Activated CD4-positive, CD25-positive, alpha-beta regulatory T cell (primary cell): ENCODE measurements at places on chromosomes 6 and 20.

GRCh38 chr6:140912686-140913085, 1220.0 kb upstream of the GJE1 start:
- DNase-seq = no peak

DNA sequence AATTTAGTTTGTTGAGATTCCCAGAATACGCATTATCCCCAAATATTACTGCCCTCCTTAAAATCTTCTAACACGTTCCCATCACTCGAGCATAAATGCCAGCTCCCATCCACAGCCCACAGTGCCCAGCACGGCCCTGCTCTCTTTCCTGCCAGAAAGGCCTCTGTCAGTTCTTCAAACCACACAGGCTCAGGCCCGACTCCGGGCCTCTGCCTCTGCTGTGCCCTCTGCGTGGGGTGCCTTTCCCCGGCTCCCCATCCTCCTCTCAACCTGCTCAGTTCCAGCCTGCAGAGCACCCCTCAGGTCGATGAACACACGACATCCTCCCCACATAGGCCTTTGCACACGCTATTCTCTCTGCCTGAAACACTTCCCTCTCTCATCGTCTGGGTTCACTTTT, 12.8 kb downstream of the ULBP3 start:
- DNase-seq = no peak

DNA sequence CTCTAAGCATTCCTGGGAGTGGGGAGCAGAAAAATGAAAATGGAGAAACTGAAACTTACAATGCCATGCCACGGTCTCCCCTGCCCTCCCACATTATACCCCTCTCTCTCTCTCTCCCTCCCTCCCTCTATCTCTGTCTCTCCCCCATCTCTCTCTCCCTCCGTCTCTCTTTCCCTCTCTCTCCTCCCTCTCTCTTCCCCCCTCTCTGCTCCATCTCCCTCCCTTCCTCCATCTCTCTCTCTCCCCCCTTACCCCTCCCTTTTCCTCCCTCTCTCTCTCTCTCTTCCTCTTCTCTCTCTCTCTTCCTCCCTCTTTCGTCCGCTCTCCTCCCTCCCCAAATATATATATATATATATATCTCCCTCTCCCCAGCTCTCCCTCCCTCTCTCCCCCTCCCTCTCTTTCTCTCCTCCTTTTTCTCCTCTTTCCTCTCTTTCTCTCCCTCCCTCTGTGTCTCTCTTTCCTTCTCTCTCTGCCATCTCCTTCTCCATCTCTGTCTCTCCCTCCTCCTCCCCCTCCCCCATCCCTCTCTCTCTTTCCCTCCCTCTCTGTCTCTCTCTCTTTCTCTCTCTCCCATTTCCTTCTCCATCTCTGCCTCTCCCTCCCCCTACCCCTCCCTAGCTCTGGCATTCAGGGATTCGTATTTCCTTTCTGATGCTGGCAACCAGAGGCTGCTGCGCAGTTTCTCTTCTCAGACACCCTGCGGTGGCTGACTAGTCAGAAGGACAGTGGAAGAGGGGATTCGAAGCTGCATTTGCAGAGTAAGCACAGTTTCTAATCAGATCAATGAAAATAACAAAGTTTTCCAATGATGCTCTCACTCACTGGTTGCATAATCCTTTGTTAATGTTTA, 13.9 kb upstream of the VAPB start:
- DNase-seq = no peak

DNA sequence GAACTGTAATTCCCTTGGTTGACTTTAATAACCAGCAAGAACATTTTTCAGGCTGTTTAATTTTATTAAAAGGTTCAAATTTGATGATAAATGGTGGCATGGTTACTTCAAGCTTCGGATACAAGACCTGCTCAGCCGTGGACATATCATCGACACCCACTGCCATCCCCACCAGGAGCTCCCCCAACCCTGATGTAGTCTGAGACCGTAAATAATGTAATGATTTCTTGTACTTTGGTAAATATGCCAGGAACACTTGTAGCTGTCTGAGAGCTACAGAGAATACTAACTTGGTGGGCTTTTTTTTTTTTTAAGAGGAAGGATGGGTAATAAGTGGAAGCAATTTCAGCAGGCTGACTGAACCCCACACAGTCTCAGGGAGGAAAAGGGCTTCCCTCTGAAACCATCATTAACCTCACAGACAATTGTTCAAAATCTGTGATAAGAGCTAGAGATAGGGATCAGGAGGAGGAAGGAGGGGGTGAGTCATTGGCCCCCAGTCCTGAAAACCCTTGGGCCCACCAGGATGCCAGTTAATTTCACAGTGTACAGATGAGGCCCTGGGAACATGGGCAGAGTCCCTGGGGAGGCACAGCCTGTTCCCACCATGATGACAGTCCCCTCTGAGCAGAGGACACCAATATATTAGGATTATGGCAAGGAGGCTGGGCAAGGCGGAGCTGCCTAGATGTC, 56.0 kb downstream of the APCDD1L start:
- DNase-seq = no peak

DNA sequence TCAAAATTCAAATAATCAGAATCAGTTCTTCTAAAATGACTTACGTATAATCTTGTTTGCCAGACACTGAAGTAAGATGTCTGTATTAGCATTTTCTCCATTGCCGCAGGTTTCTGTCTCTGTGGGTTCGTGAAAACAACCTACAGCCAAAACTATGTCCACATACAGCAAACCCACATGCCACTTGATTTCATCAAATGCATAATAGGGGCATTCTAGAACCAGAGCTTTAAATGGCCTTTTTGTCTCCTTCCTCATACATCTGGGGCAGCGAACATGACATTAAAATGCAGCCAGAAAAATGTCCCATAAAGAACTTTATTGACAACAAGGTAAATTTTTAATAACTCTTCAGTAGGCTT, 90.2 kb upstream of the QKI start:
- no peak for DNase-seq

DNA sequence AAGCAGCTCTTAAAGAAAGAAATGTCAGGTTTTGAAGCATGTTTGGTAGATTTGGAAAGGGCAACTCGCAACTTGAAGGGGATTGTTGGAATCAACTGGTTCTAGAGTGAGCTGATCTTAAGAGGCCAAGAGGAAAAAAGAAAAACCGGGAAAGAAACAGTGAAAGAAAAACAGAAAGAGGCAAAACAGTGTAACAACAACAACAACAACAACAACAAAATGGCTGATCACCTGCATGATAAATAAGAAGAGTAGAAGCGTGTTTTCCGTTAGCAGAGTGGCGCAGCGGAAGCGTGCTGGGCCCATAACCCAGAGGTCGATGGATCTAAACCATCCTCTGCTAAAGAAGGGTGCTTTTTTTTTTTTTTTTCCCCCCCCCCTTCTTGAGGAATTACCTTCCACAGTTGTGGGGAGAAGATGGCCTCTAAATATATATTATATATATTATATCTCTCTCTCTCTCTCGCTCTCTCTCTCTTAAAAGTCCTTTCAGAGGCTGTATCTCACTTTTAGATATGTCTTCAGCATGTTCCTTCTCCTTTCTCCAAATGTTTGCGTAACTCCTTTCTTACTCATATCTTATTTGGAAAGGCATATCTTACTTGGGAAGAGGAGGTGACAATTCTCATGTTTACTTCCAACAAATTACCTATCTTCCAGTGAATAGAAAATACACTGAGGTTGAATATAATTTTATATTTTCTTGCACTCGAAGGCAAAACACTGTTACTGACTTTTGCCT, 134.4 kb downstream of the OR2B2 start:
- no peak for DNase-seq

DNA sequence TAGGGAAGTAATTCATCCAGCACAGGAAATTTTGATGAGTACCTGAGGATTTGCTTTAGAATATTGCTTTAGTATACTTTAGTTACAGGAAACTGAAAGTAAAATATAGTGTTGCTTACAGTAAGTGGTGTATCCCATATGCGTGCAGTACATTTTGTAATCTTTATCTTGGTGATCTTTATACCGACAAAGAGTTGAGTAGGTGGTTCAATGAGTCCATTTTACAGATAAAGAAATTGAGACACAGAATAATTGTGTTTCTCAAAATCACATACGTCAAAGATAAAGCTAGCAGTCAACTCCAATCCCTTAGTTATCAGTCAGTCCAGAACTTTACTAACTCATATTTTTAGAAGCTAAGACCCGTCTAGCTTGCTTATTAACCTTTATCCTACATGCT, 65.8 kb upstream of the E2F3 start:
- DNase-seq = no peak

GRCh38 chr20:431012-431904, 23.2 kb downstream of the RBCK1 start:
- DNase-seq = no peak

DNA sequence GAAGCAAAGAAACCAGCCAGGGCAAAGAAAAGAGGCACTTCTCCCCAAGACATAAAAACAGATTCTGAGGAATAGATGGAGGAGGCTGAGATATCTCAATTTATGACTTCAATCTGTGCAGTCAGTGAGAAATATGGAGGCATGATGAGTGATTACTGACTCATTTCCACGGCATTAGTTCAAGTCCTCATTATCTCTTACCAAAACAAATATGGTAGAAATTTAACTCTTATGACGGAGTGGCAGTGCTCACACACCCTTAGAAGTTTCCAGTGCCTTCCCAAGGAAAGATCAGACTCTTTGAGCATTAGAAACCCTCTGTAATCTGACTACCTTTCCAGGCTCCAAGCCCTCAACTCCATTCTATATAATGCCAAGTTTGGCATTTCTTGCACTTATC, 364.1 kb downstream of the ARHGAP18 start:
- no peak for DNase-seq

DNA sequence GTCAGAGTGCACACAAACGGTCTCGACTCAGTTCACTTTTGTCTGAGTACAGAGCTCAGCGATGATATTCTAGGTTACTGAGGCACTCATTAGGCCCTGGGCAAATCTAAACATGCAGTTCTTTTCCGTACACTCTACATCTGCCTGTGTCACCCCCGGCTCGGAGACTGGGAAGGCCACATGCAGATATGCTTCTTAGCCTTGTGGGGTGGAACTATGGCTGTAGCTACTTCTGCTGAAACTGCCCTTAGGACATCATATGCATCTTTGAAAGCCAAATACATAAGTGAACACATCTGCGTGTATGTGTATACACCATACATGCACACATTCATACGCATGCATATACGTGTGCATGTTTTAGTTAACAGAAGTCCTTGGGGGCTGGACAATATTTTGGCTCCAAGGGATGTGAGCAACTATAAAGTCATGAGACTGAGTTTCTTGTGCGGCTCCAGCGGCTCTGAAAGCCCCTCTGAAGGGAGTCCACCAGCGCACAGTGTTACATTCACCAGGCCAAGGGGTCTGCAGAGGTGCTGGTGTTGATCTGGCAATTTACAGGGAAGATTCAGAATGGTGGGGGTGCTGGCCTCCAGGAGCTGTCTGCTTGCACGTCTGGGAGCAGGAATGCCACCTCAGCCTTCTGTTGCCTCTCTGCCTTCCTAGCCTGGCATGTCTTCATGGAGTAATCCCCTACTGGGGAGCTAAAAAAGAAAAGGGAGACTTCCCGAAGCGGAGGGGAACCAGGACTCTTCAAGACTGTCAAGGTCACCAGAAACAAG, 31.6 kb downstream of the PSMG4 start:
- DNase-seq = no peak

DNA sequence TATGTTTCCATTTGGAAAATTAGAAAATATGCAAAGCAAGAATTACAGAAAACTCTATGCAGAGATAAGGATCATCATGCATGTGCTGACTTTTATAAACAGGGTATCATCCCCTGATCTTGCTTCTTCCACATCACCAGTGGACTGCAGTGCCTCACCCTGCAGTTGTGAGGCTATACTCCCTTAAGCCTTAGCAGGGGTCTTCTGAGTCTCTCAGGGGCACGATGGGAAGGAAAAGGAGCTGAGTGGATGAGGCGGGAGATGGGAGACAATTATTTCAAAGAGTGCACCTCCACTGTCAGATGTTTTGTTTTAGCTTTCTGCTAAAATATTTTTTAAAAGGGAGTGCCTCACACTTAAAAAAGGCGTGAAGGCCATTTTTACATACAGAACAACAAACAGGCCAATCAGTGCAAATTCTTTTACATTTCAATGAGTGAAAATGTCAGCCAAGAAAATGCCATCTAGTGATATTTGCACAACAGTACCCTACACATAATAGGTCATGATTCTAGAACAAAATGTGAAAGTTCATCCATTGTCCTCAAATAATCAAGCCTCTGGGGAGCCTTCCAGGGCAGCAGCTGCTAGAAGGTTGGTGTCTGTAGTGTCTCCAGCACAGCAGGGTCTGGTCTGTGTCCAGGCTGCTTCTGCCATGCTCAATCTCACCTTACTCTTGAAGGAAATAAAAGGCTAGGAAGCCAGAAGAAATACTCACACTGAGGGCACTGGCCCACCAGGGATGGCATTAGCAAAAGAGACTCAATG, 13.2 kb upstream of the SERPINB9 start:
- DNase-seq = no peak

DNA sequence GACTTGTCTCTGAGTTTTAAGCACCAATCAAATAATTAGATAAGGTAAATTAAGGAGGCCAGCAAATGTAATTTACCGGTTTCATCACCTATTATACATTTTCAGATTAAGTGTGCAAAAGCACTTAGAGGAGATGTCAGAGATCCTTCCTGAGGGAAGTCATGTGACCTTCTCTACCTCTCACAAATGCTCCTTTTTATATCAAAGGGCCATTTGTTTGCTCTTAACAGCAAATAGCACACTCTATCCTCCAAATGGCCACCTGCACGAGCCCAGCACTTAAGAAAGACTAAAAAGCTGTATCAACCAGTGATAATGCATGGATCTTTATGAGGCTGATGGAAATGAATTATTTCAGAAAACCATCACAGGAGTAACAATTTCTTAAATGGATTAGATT, 149.4 kb downstream of the ELOVL4 start:
- no peak for DNase-seq

GRCh38 chr6:11522812-11523605, 14.5 kb upstream of the TMEM170B start:
- no peak for DNase-seq

GRCh38 chr6:4010689-4011090, 68.2 kb downstream of the FAM217A start:
- no peak for DNase-seq

GRCh38 chr6:69888482-69889233, 22.3 kb downstream of the COL19A1 start:
- no peak for DNase-seq
